Germinal center (tissue), 1 donor: ENCODE measurements at places on chromosomes 7 and 10.
A peak's percentile ranks its signal among the peaks of the same experiment; 100 is the strongest.

GRCh38 chr7:10360050-10360449, 613.6 kb upstream of the PHF14 start:
- no peak for DNase-seq

GRCh38 chr7:96285579-96285978, 36.3 kb downstream of the SLC25A13 start:
- DNase-seq, result no peak

- no peak for DNase-seq
Observed at GRCh38 chr10:3925184-3925583, 140.2 kb upstream of the KLF6 start.

DNA sequence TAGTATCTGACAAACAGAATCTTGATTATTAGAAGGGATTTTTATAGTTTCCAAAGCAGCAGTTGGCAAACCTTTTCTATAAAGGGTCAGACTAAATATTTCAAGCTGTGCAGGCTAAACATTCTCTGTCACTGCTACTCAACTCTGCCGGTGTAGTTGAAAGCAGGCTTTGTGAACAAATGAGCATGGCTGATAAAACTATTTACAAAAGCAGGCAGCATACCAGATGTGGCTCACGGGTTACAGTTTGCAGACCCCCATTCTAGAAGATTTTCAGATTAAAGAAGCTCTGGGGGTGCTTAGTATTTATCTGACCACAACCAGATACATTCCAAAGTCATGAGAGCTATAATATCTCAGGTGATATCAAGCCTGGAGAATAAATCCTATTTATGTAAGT, 1017.5 kb downstream of the SORCS1 start:
- no peak for DNase-seq

DNA sequence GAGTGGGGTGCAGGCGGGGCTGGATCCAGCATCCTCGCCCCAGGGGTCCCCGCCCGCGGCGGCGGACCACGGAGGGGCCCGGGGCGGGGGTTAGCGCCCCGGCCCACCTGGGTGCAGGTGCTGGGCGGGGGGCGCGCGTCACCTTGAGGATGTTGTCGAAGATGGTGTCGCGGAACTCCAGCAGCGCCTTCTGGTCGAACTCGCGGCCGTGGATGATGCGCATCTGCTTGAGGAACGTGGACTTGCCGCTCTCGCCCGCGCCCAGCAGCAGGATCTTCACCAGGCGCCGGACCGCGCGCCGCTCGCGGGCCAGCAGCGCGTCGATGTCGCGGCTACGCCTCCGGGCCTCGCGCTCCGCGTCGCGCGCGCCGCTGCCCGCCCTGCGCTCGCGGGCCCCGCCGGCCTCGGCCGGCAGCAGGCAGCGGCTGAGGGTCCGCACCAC, 376 bp downstream of the GNA12 start:
- DNase-seq, result peak; percentile 23

- DNase-seq, result no peak
Observed at GRCh38 chr10:14592026-14592425, 182.7 kb downstream of the FAM107B start.

GRCh38 chr7:10643545-10643944, 330.1 kb upstream of the PHF14 start:
- DNase-seq, result no peak

- DNase-seq, result no peak
Observed at GRCh38 chr7:70178211-70178610, 579.9 kb downstream of the AUTS2 start.

DNA sequence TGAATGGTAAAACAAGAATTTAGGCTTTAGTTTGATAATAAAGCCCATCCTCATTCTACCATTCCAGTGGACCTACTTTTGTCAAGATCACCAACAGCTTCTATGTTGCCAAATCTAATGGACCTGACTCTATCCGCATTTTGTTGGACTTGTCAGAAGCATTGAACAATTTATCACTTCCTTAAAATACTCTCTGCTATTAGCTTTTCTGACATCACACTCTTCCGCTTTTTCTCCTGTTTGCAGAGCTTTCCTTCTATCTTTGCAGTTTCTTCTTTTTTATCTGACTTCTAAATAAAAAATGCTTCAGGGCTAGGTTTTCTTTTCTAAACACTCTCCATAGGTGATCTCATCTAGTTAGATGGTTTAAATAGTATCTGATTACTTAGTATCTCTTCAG, 42.7 kb upstream of the SMIM30 start:
- DNase-seq, result no peak

DNA sequence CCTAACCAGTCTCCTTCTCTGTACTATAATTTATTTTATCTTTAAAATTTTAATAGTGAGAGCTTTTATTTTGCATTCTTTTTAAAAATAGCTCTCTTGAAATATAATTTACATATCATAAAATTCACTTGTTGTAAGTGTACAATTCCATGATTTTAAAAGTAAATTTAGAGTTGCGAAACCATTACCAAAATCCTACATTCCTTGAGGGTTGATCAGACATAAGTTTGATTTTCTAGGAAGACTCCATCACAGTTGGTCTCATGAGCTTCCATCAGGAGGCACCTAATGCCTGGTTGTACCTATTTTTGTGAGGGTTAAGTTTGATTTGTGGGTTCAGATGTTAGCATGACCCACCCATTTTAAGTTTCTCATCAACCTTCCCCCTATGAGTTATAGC, 108.1 kb downstream of the BMPER start:
- DNase-seq, result no peak

GRCh38 chr7:138753610-138754009, 44.2 kb upstream of the TMEM213 start:
- no peak for DNase-seq
